Esophagus muscularis mucosa (tissue), 4 donors: ENCODE measurements at places on chromosomes 3 and 15. TPM values are rescaled to one million over a fixed set of nuclear protein-coding genes. Genes with fewer than 3 reads are reported as not detected.

DNA sequence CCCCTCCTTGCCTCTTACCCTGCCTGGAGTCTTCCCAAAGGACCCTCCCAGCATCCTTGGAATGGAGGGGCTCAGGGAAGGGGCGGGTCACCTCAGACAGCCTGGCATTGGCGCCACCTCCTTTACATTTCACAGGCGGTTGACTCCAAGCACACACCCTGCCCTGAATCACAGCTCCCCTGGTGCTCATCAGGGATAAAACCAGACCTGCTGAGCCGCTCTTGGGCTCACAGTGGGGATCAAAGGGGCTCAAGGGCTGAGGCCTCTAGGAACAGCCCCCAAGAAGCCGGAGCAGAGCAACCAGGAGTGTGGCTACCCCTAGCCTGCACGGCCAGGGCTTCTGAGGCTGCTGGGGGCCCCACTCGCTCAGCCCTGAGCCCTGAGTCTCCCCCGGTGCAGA, 16.6 kb downstream of the LINGO1 start:
- no peaks in the 10 kb centered on the region for H3K27me3 ChIP-seq
- no peaks in the 10 kb centered on the region for H3K4me1 ChIP-seq
- DNase-seq: no peak
- no peak overlapping the region for H3K27ac ChIP-seq
- H3K36me3 ChIP-seq: no peaks in the 10 kb centered on the region

- H3K27ac ChIP-seq: no peak overlapping the region
- no peaks in the 10 kb centered on the region for H3K4me1 ChIP-seq
- DNase-seq: no peak
- no peaks in the 10 kb centered on the region for H3K27me3 ChIP-seq
- no peak overlapping the region for H3K4me3 ChIP-seq
Observed at GRCh38 chr3:17573396-17573795, 169.0 kb downstream of the TBC1D5 start.

- H3K27me3 ChIP-seq: no peaks in the 10 kb centered on the region
- H3K4me3 ChIP-seq: no peak overlapping the region
- H3K27ac ChIP-seq: no peak overlapping the region
Observed at GRCh38 chr3:174938102-174938501, 79.0 kb downstream of the NAALADL2 start.

DNA sequence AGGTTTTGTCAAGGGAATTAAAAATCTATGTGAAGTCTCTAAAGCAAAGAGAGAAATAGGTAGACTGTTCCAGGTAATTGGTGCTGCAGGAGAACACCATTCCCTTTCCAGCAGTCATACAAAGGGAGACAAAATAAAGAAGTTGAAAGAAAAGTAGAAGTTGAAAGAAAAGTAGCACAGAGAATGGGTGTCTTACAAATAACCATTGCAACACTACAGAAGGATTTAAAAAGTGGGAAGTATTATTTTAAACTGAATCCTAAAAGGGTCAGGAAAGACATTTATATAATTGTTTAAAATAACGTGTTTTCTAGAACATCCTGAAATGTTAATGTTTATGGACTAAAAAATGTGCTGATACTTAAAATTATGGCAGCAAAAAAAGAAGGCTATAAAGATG, 223.8 kb downstream of the RSRC1 start:
- H3K27me3 ChIP-seq: no peaks in the 10 kb centered on the region
- no peak overlapping the region for H3K27ac ChIP-seq
- no peaks in the 10 kb centered on the region for H3K4me1 ChIP-seq
- no peak overlapping the region for H3K4me3 ChIP-seq

- no peak overlapping the region for H3K27ac ChIP-seq
- H3K27me3 ChIP-seq: no peaks in the 10 kb centered on the region
- DNase-seq: no peak
- no peaks in the 10 kb centered on the region for H3K4me1 ChIP-seq
- H3K4me3 ChIP-seq: no peak overlapping the region
Observed at GRCh38 chr15:61195116-61196002, 33.7 kb downstream of the RORA start.

GRCh38 chr15:55528812-55529211, 20.8 kb upstream of the DNAAF4 start:
- H3K4me3 ChIP-seq: no peak overlapping the region
- no peaks in the 10 kb centered on the region for H3K27me3 ChIP-seq
- H3K4me1 ChIP-seq: no peaks in the 10 kb centered on the region
- no peak for DNase-seq
- H3K27ac ChIP-seq: no peak overlapping the region

DNA sequence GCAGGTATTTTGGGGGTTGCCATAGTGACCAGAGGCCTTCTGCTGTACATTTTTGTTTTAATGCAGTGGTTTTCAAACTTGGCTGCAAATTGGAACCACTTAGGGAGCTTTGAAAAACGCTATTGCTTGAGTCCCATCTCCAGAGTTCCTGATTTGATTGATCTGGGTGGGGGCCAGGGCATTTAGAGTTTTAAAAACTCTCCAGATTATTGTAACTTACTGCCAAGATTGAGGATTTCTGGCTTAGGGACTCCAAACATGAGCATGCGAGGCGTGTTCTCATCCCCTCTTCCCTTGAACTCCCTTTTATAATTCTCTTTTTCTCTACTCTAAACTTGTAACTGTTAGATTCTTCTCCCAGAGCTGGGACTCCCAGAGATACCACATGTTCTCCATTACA, 340.8 kb upstream of the SUCLG2 start:
- H3K36me3 ChIP-seq: no peaks in the 10 kb centered on the region
- no peaks in the 10 kb centered on the region for H3K4me1 ChIP-seq
- DNase-seq: no peak

GRCh38 chr3:23405081-23405480, 202.0 kb downstream of the UBE2E2 start:
- no peaks in the 10 kb centered on the region for H3K27me3 ChIP-seq
- H3K36me3 ChIP-seq: no peaks in the 10 kb centered on the region
- no peak overlapping the region for H3K4me3 ChIP-seq
- H3K4me1 ChIP-seq: no peaks in the 10 kb centered on the region
- no peak for DNase-seq
- H3K27ac ChIP-seq: no peak overlapping the region

Gene SKOR1
- 0.69 TPM for total RNA-seq

Gene FAM174B
- total RNA-seq: 7.5 TPM

Gene FAIM
- total RNA-seq: 9.1 TPM

Gene ITPKA
- total RNA-seq: 0.98 TPM
